ENCODE measurements at places on chromosomes 1 and 21.

- DNase-seq, result no peak
Observed at GRCh38 chr1:178961331-178961730, 64.4 kb upstream of the FAM20B start.

DNA sequence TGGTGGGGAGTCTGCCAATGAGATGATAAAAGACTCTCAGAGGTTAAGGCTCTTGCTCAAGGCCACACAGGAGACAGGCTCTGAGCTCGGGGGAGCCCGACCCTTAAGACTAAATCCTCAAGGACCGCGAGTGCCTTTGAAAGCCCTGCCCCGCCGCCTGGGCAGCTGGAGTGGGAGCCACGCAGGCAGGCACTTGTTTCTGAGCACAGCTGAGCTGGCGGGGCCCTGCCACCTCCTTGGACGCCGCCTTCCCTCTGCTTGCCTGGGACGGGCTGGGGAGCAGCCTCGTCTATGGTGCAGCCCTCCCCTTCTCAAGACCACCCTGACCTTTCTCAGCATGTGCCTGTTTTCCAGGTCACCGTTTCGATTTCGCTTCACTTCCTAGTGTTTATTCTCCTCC is 169.3 kb downstream of the CAMTA1 start:
- DNase-seq, result no peak

DNA sequence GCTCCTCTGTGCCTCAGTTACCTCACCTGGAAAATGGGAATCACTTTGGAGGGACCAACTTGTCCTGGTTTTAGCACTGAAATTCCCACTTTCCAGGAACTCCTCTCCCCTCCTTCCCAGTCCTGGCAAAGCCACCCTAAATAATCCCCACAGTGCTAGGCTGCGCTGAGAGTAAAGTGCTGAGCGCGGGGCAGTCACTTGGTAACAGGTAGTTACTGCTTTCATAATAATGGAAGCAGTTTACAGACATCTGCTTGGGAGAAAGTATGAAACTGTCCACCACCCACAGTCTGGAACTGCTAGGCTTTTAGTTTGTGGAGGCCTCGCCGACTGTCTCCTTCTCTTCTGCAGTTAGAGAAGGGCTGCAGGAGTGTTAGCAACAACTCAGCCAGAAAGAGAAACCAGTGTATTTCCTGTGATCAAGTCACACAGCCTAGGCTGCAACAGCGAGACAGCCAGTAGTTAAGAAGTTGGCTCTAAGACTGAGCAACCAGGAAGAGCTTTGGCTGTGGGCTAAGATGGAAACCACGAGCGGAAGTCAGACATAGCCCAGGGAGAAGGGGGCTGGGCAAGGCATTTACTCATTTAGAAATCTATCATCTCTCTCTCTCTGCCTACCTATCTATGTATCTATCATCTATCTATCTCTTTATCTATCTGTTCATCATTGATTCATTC is 30.8 kb upstream of the ABCG1 start:
- DNase-seq, result no peak

DNA sequence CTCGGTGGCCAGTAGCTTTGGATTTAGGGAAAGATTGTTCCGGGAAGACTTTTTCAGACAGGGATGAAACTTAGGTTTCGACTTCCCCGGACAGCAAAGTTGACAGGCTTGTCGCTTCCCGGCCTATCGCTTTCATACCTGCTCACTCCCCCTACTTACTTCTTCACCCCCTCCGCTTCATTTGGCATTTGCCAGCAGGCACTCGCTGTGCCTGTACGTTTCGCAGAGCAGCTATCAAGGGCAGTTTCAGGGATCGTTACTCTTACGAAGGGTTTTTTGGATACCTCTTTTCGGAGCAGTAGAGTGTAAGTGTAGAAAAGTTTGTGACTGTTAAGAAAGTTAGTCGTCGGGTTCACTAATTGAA is 393 bp downstream of the BLZF1 start:
- no peak for DNase-seq

DNA sequence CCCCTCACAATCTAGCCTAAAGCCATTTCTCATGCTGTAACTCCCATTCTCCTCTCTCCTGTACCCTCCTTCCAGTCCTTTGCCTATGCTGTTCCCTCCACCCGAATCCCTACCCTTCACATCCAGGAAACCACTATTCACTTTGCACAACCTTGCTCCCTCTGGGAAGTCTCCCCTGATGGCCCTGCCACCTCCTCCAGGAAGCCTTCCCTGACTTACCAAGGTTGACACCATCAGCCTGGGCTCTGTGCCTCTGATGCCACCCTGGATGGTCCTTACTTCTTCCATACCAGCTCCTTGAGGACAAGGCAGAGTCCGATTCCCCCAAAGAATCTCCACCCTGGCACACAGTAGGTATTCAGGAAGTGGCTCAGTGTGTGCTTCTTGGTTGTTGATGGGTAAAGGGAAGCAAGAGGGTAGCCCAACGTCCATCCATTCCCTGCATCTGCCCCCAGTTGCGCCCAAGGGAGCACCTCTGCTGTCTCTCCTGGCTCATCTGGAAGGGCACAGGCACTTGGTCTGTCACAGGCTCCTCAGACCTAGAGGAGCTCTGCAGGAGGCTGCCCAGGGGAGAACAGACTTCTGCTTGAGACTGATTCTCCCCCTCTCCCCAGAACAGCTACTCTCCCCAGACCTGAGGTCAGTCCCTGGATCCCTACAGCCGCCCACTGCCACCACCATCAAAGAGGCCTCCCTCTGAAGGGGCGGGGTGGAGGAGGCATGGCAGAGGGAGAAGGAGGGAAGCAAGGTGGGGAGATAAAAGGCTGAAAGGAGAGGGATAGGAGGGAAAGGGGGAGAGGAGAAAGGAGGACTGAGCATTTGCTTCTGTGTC is 36.1 kb upstream of the ZC3H12A start:
- no peak for DNase-seq

DNA sequence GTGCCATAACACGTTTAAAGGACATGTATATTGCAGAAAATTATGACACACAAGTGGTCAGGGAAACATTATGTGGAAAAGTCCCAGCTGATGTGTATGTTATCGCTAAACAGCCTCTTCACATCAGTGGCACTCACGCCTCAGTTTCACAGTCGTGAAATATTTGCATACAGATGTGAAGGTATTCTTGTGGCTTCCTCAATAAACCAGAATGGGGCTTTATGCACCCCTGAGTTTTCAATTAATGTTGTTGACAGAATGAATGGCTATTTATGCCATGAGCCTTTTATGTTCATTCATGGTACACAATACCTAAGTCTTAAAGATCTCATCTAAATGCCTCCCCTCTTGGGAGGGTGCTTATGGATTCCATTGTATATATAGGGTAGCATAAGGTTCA is 202.1 kb upstream of the ADGRL2 start:
- no peak for DNase-seq

DNA sequence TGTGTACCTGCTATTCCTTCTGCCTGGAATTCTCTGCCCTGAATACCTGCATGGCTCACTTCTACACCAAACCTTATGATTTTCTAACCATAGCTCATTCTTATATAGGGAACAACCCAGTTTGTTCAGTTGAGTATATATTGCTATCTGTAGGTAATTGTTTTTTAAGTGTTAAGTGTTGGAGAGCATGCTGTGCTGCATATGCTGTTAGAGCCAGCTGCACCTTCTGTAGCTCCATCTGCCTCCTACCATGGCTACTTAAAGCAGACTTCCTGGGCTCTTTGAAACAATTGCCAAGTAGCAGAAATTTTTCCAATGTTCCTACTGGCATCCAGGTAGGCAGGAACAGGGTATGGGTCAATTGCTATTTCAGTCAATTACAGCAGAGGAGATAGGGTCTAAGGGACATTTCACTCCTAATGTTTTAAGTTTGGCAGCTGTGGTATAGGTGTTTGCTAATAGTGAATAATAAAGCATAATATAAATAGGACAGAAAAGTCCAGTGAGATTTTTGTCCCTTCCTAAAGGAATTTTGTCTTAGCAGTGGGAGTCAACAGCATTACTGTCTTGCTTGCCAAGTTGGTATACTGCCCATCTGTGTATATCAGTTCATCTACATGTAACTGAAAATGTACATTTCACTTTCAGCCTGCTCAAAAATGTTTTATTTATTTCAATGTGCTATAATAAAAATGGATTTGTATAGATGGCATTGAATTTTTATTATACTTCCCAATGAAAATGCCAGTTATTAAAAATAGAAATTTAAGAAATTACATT is 34.0 kb upstream of the C1orf115 start:
- no peak for DNase-seq

- DNase-seq, result no peak
Observed at GRCh38 chr1:40679165-40679953, 12.1 kb upstream of the NFYC start.

GRCh38 chr1:65939636-65940035 is 146.9 kb downstream of the PDE4B start:
- DNase-seq, result peak; percentile 39

Measured in foreskin fibroblast (primary cell).